ENCODE measurements at places on chromosomes 2 and 18. TPM values are rescaled to one million over a fixed set of nuclear protein-coding genes. Genes with fewer than 3 reads are reported as not detected.

Gene WDR35
- total RNA-seq: 4.8 TPM

DNA sequence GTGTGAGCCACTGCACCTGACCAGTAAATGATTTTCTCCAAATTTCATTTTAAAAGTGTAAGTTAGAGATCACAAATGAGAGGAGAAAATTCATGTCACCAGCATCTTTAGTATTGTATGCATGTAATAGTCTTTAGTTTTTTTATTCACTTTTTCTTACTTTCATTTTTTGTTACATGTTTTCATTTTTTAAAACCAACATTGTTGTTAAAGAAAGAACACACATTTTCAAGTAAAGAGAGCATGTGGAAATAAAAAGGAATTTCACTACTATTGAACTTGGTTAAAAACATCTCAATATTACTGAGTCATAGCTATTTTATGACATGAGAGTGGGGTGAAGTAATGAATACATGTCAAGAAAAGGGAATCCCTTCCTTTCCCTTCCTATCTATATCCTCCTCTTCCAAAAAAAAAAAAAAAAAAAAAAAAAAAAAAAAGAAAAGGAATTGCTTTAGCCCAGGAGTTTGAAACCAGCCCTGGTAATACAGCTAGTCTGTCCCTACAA lies 29.1 kb upstream of the PMAIP1 start:
- DNase-seq: no peak

- DNase-seq: no peak
Observed at GRCh38 chr2:207722773-207723424, 11.5 kb downstream of the CCNYL1 start.

- DNase-seq: no peak
Observed at GRCh38 chr18:52325997-52326396, 14.0 kb upstream of the DCC start.

- no peak for DNase-seq
Observed at GRCh38 chr2:104841744-104842143, 12.2 kb upstream of the POU3F3 start.

Gene MC2R
- not detected for total RNA-seq

Gene AQP12A
- not detected for total RNA-seq

DNA sequence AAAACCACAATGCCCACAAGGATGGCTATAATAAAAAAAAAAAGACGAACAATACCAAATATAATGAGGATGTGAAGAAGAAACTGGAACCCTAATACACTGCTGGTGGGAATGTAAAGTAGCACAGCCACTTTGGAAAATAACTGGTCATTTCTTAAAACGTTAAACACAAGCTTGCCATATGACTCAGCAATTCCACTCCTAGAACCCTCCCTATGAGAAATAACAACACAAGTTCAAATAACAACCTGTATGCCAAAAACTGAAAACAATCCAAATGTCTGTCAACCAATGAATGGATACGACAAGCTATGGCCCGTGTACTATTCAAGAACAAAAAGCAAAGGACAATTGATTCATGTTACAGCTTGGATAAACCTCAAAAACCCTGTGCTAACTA lies 7.0 kb upstream of the ALPK2 start:
- DNase-seq: no peak

DNA sequence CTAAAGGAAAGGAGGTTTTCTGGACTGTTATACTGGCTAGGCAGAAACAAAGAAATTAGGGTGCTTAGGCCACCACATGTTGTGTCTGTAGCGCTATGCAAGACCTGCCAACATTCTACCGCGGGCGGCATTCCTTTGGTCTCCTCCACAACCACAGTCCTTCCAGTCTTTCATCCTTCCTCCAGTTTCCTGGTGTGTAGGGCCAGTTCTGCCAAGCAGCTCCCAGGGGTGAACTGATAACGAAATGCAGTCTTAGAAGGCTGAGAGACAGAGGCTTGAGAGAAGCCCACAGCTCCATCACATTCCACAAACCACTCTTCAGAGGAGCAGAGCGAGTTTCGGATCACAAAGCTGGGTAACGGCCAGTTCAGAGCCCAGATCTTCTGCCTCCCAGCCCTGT lies 19.5 kb upstream of the CXXC1 start:
- no peak for DNase-seq
